Myocyte (in vitro differentiated cells): ENCODE measurements at places on chromosomes 6 and 20.

DNA sequence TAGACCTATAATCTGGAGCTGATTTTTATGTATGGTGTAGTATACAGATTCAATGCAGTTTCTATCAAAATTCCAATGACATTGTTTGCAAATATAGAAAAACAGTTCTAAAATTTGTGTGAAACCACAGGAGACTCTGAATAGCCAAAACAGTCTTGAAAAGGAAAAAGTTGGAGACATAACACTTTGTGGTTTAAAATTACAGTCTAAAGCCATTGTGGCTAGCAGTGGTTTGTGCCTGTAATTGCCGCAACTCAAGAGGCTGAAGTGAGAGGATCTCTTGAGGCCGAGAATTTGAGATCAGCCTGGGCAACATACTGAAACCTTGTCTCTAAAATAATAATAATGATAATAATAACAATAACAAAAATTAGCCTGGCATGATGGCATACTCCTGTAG, 213.7 kb downstream of the CDKAL1 start:
- peak; percentile 7 for DNase-seq

DNA sequence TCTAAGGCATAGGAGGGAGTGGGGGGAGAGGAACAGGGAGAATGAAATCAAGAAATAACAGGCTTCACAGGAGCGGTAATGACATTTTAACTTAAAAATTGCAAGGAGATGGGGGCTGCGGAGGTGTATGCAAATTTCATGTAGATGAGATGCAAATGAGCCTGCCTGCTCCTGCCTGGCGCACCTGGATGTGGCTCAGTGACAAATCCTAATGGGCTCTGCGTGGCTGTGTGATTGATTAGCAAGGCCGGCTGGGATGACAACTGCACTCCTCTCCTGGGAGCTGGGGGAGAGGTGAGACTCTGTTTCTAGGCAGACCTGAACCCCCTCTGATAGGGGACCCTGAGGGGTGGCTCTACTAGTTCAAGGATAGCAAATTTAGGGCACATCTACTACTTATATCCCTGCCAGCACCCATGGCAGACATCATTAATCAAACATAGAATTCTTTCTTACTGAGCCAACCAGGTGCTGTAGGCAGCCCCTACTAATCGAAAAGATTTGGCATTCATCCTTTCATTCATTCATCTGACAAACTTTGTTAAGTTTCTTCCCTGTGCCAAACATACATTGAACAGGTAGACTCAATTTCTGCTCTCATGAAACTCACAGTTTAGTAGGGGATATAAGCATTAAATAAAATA, 38.4 kb upstream of the TGM2 start:
- DNase-seq, result no peak

DNA sequence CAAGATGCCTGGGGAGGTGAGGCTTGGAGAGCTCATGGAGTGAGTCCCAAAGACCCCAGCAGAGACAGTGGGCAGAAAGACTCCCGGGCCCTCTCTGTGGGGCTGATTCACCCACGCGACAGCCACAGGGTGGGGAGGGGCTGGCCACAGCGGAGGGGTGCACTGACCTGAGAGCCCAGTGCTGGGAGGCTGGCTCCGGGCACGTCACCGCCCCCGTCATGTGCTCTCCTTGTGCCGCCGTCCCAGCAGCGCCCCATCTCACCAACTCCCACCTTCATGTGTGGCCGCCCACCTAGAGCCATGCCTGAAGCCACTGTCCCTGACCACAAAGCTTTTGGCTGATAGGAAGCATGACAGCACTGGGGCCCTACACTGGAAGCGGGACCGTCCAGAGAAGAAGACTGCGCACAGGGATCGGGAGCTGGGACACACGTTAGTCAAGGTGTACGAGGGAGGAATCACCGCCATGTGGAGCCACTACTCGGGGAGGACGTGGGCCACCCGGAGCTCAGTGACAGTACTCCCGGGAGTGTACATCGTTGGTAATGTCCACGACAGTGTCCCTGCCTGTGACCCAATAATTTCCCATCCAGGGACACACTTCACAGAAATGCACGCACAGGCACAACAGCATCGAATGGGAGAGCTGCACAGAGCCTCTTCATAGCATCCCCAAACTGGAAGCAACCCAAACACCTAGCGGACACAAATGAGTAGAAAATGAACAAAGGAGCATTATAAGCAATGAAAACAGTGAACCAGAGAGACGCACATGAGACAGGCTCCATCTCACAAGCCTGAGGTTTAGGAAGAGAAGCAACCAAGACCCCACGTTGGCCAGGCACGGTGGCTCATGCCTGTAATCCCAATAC, 28.4 kb upstream of the FOXC1 start:
- DNase-seq, result no peak

DNA sequence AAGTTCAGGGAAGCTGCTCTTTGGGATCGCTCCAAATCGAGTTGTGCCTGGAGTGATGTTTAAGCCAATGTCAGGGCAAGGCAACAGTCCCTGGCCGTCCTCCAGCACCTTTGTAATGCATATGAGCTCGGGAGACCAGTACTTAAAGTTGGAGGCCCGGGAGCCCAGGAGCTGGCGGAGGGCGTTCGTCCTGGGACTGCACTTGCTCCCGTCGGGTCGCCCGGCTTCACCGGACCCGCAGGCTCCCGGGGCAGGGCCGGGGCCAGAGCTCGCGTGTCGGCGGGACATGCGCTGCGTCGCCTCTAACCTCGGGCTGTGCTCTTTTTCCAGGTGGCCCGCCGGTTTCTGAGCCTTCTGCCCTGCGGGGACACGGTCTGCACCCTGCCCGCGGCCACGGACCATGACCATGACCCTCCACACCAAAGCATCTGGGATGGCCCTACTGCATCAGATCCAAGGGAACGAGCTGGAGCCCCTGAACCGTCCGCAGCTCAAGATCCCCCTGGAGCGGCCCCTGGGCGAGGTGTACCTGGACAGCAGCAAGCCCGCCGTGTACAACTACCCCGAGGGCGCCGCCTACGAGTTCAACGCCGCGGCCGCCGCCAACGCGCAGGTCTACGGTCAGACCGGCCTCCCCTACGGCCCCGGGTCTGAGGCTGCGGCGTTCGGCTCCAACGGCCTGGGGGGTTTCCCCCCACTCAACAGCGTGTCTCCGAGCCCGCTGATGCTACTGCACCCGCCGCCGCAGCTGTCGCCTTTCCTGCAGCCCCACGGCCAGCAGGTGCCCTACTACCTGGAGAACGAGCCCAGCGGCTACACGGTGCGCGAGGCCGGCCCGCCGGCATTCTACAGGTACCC, at the start of gene ESR1:
Gene ESR1, plus strand, starts transcription at position 170 of the 858 bp plus-strand sequence. Its CDS starts 231 bp downstream, at position 401.
- no peak for DNase-seq

- DNase-seq, result no peak
Measured at GRCh38 chr6:13655700-13656099, 40.6 kb downstream of the NOL7 start.

DNA sequence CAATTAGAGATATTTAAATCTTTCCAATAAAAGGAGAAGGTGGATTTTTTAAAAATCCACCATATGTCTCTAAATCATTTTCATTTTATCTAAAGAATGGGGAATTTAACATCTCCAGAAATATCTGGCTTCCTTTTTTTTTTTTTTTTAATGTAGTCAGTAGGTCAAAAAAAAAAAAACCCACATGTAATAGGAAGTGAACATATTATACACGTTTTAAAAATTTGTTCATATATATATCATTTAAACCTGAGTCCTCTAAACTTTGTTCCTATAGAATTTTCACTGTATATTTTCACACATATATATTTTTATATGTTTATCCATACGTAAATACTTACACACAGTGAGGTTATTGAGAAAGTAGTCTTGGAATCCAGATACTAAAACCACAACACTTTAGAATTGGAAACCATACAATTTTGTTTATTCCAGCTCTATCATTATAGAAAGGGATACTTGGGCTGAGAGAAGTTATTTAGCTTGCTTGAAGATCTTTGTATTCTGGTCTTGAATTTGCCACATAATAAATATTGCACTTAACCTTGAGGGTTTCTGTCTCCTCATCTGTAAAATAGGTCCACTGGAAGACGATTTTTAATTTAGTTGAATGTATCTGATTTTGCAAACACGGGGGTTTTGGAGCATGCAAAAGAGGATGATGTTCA, 62.1 kb upstream of the ZNF217 start:
- DNase-seq, result no peak
